ENCODE measurements at places on chromosomes 11 and 22.

GRCh38 chr11:32297611-32298011 lies 137.7 kb downstream of the WT1 start:
- DNase-seq: no peak

- no peak for DNase-seq
These were observed 582.4 kb upstream of the B3GAT1 start for GRCh38 chr11:134994431-134994830.

GRCh38 chr11:102420547-102420946 lies 32.0 kb downstream of the TMEM123 start:
- DNase-seq: no peak

DNA sequence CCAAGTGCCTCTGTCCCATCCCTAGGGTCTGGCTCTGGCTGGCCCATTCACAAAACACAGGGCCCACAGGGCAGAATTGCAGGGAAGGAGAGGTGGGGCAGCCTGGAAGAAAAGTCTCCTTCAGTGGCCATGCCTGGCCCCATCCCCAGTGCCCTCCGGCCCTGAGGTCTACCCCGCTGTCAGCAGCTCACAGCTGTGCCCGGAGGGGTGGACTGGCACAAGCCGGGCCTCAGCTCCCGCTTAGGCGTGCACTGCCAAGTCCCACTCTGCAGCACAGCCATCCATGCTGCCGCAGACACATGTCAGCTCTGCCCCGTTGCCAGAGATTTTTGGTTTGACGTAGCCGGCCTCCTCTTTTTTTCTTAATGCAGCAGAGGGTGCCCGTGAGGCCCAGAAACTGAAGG lies 3.9 kb upstream of the SCN2B start:
- DNase-seq: no peak

DNA sequence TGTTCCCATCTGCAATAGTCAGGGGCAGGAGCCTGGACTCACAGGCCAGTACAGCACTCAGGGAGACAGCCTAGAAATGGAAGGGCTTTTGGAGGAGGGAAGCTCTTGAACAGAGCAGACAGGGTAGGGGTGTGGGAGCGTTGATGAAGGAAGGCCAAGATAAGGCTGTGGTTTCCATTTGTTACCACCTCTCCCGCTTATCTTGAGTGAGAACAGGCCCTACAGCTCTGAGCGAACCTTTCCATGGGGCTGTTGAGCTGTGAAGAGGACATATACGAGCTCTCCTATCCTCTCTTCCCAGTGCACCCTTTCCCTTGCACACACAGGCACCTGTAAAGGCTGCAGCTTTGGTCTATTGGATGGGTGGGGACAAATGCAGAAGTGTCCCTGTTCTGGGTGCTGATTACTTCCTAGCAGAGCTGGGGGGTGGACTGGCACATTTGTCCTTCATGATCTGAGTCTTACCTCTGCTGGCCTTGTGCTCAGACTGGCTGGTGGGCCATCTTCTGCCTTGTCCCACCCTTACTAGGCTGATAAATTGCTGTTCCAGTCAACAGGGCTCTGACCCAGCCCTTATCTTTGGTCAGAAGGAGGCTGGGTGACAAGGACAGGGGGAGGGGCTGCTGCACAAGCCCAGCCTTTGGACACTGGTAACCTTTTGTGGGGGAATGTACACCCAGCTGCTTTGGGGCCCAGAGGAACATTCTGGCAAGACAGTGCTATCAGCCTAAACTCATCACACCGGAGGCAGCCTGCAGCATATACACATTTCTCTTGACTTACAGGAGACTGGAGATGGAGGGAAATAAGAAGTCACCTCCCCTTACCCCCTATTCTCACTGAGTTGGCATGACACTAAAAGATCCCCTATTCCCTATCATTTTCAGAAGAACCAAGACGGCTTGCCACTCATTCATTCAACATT lies 80.1 kb upstream of the NNMT start:
- no peak for DNase-seq

- DNase-seq: peak; percentile 31
These were observed 753 bp upstream of the PPARA start for GRCh38 chr22:46149512-46150033.

DNA sequence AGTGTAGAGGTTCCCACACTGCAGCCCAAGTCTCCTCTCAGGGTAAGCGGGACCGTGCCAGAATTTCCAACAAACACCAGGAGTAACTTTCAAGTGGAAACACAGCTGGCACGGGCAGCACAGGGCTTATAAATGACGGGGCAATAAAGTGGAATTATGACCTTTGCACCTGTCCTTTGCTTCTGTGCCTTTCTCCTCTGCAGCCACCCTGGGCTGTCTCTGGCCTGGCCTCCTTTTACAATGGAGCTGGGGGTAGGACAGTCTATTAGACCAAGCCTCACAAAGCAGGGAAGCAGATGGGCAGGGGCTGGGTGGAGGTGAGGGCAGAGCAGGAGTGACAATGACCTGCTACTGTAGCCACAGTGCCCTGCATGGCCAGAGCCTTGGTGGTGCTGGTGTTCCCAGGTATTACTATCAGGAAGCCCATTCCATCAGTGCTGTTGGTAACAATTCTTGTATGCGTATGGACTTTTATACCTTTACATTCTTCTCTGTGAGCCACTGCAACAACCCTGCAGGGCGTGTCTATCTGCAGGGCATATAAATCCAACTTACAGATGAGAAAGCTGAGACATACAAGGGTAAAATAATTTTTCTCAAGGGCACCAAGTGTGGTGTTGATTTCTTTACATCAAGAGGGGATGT lies 387.8 kb downstream of the CTTN start:
- no peak for DNase-seq

DNA sequence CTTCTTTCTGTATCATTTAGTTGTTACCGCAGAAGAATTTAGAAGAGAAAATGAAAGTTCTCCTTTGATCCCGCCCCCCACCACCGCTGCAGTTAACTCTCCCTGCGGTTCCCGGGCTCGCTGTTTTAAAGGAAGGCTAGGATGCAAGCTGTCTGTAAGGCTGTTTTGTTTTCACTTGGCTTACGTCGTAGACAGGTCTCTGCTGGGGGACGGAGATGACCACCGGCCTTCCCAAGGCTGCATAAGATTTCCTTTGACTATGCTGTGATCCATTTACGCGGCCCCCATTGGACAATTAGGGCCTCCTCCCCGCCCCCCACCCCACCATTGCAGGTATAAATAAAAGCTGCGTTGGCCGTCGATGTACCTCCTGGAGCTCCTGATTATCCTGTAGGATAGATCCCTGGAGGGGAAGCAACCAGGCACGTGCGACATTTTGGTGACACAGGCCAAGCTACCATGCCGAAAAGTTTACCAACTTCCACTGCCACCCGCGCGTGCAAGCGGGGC lies 1.4 kb upstream of the CPT1A start:
- no peak for DNase-seq

DNA sequence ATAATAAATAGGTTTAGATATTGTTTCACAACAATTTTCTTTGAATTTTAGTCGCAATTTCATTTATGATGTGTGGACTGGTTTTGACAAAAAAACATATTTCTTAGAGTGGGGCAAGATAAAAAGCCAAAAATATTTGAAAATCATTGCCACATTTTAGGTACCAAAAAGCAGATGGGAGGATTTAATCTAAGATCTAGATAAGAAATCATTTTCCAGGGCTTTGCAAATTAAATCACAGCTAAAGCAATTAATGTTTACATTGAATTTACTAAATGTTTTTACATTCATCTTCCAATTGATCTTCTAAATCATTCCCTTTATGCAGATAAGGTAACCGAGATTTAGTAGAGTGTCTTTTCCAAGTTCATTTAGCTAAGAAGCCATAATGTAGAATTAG lies 1386.0 kb upstream of the TENM4 start:
- DNase-seq: no peak

- DNase-seq: no peak
These were observed 112.1 kb downstream of the ATXN10 start for GRCh38 chr22:45783690-45784089.

DNA sequence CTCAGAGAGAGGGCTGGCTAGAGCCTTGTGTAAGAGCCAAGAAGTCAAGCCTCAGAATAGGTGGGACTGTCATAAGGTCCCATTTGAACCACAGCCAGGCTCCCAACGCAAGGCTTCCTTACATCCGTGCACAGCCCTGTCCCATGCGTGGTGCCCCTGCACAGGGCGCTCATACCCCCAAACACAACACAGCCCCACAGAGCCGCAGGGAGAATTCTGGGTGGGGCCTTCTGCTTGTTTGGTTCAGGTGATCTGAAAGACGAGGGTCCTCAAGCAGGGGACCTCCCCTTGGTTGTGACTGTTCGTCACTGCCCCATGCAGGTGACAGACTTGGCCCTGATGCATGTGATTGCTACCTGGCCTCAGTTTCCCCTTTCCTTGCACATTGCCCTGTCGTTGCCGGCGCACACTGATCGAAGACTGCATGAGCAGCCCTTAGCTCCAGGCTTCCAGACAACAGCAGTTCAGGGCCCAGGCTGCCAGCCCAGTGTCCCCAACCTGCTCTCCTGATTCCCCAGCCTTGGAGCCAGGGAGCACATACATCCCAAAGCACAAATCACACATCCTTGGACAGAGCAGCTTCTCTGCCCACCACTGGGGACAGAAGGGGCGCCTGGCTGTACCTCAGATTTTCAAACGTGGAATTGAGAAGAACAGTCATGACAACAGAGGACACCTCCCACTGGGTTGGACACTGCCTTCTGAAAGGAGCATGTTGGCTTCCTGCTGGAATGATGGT lies 22.1 kb downstream of the GNAZ start:
- no peak for DNase-seq

- no peak for DNase-seq
These were observed 57.1 kb upstream of the PPP6R3 start for GRCh38 chr11:68403424-68403823.

DNA sequence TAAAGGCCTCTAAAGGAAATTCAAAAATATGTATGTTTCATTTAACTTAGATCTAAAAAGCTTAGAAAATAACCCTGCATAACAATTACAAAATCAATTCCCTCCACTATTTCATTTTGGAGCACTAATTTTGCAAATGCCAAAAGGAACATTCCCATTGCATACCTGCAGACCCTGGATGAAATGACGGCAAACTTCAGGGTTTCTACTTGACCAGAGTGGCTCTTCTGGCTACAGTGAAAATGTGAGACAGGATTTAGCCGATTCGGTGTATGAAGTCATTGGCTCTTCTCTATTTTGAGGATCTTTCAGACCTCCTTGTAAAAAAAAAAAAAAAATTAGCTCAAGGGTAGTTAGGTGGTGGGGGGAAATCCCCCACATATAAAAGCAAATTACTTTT lies 44.1 kb downstream of the PAX6 start:
- DNase-seq: no peak

GRCh38 chr11:2345050-2345449 lies 32.1 kb upstream of the CD81 start:
- no peak for DNase-seq

DNA sequence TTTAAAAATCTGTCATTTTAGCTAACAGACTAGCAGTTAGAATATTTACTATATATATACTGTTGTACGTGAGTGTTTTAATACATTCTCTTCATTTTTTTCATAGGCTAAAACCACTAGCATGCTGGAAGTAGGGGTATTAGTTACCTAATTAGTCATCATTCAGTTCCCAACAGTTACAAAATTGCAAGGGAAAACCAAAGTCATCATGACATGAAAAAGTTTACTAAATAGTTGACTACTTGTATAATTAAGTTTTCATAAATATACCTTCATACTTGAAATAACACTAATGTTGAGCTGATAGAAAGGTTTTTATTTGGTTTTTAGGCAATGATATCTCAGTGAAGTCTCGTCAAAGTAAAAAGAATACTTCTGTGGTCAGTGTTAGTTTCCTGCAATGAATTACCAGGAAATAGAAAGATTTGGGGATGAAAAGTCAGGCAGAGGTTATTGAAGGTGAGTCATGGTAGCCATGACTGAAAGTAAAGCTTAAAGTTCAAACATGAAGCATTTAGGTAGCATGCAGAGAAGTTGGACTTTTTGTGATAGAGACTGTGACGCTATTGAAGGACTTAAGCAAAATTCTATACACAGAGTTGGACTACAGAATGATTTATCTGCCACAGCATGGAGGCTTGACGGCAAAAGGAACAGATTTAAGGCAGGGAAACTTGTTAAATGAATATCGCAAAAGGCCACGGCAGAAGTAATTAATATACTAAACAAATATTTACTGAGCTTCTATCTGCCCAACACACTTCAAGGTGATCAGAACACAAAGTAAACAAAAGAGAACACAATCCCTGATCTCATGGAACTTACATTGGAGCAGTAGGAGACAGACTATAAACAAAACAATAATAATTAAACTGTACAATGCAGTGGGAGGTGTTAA lies 828.1 kb upstream of the FAT3 start:
- no peak for DNase-seq

- DNase-seq: no peak
These were observed 234.7 kb downstream of the INSC start for GRCh38 chr11:15349413-15349812.

DNA sequence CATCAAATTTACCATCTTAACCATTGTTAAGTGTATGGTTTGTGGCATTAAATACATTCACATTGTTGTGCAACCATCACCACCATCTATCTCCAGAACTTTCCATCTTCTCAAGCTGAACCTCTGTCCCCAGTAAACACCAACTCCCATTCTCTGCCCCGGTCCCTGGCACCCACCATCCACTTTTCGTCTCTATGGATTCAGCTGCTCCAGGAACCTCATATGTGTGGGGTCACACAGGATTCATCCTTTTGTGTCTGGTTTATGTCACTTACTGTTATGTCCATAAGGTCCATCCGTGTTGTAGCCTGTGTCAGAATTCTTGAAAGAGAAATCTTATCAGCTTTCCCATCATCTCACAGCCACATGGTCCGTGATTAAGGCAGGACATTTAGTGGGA lies 16.3 kb downstream of the TSPAN32 start:
- DNase-seq: no peak

GRCh38 chr11:2320568-2321310 lies 18.9 kb downstream of the TSPAN32 start:
- no peak for DNase-seq

- no peak for DNase-seq
These were observed 197.0 kb downstream of the GUCY1A2 start for GRCh38 chr11:106821291-106821690.

DNA sequence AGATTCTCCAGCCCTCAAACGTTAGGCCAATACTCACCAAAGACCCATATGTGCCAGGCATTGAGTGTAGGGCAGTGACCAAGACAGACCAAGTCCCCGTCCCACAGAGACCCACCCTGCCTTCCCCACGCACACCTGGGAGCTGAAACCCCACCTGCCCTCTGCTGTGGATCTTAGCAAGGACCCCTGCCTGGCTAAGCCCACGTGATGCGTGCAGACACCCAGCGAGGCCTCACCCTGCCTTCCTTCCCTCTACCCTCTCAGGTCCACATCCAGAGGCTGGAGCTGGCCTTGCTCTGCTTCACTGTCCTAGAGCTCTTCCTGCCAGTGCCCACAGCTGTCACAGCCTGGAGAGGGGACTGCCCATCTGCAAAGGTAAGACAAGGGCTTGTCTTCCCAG lies 10.2 kb downstream of the MS4A10 start:
- no peak for DNase-seq

GRCh38 chr11:20631519-20632168 lies 32.2 kb downstream of the SLC6A5 start:
- DNase-seq: no peak

Measured in activated T-helper 1 cell treated with Interleukin-2 at 50 U/mL for 16 hours (primary cell).